ENCODE measurements at places on chromosomes 1 and 21.

DNA sequence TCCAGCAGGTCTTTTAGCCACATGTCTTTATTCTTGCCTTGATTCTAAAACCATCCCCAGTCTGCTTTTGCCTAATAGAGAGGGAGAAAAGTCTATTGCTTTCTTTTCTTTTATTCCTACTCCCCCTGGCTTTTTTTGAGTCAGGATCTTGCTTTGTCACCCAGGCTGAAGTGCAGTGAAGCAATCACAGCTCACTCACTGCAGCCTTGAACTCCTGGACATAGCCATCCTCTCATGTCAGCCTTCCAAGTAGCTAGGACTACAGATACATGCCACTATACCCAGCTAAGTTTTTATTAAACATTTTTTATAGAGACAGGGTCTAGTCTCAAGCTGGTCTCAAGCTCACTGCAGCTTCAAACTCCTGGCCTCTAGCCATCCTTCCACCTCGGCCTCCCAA is 72.5 kb upstream of the PAXBP1 start:
- no peak for DNase-seq

- DNase-seq, result no peak
Measured at GRCh38 chr1:201331166-201331565, 46.3 kb downstream of the TNNT2 start.

DNA sequence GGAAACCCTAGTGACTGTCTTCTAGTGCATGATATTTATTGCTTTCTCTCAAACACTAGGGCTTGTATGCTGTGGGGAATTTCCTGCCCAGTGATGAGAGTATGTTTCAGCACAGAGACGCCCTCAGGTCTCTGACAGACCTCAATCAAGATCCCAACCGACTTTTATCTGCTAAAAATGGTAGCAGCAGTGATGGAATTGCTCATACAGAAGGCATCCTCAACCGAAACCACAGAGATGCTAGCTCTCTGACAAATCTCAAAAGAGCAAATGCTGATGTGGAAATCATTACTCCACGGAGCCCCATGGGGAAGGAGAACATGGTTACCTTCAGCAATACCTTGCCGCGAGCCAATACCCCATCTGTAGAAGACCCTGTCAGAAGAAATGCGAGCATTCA is 41.3 kb downstream of the PLPPR4 start:
- DNase-seq, result no peak

- DNase-seq, result no peak
Measured at GRCh38 chr1:241900381-241900780, 52.4 kb downstream of the EXO1 start.

DNA sequence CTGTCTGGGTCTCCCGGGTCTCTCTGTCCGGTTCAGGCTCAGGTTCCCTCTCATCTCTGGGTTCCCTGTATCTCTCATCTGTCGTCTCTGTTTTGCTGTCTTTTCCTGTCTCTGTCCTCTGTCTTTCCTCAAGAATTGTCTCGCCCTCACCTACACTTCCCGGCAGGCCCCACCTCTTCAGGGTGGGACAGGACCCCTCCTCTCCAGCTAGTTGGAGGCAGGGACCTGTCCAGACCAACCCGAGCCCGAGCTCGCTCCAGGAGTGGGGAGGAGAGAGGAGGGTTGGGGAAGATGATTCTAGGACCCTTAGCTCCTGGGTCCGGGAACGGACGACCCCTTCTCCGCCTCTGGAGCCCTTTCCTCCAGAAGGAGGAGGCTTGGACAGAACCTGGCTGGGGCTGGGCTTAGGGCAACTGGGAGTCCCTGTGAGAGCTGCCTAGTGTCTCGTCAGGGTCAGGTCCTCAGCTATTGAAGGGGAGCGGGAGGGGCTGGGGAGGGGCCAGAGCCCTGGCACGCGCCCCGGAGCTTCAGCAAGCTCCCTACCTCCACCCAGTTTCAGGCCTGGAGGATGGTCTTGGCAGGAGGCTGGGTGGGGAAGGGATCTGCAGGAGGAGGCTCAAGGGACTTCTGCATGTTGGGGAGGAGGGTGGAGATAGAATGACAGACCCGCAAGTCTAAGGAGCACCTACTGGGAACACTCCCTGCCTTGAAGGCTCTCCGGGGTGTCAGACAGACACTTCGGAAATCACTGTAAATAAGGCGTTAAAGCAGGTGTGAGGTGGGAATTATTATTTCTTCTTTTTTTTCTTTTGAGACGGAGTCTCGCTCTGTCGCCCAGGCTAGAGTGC is 26.3 kb upstream of the EPB41 start:
- no peak for DNase-seq

GRCh38 chr1:31122101-31122735 is 56.7 kb upstream of the PUM1 start:
- DNase-seq, result no peak

- no peak for DNase-seq
Measured at GRCh38 chr1:147762233-147763024, 2.0 kb upstream of the GJA5 start.

DNA sequence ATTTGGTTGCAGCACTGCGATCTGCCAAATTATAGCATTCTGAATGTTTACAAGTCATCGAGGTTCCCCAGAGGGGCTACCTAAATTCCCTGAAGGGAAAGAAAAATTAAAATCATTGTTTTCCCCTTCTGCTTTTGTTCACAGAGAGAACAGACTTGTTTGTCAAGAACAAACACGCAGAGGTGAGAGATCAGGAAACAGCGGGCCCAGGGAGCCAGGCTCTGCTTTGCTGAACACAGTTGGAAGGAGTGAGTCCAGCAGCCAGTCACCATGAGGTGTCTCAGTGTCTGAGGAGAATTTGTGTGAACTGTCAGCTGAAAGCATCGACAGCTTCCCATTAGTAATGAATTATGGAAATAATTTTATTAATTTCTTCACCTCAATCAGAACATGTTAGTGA is 52.5 kb downstream of the RWDD3 start:
- no peak for DNase-seq

GRCh38 chr1:206972728-206973127 is 2.5 kb upstream of the FCAMR start:
- no peak for DNase-seq

DNA sequence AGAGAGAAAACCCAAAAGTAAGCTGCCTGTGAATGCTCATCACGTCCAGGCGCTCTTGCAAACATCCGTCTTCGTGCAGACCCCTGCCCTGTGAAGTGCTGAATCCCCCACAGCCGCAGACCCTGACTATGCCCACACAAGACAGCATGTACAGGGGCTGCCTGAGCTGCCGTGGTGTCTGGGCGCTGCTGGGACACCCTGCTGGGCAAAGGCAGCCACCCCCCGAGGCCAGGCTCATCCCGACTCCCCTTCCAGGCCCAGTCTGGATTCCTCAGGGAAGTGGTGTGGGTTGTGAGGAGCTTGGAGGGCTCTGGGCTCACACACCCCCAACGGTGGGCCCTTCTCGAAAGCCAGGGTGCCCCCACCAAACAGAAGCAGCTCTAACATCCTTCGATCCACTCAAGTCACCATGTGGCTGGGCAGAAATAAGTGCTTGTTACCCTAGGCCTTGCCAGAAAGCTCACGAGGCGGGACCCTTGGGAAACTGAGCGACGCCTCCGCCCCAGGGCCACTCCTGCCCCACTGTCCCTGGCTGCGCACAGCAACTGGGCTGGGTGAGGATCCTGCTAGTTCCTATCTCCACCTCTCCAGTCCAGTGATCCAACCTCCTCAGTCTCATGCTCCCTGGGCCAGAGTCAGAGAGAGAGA is 4.8 kb upstream of the WNT9A start:
- DNase-seq, result no peak

DNA sequence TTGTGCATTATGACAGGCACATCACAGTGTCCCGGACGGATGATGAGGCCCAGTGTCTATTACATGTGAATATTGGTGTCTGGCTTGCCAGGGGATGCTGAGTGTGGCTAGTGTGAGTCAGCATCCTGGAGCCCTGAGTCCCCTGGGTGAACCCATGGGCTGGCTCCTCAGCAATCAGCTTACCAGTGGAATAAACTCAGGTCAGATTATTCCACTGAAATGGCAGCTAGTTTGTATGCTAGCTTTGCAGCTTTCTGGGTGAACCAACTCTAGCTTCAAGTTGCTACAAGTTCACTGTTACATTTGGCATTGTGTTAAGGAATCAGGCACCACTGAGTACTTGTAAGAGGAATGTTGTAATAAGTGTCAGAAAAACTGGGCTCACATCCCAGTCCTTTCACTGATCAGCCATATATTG is 23.9 kb upstream of the RPTN start:
- no peak for DNase-seq

GRCh38 chr1:233566886-233567285 is 47.0 kb upstream of the KCNK1 start:
- DNase-seq, result no peak

Data from D341Med (cell line).